ENCODE measurements at places on chromosomes 16 and 17. TPM values are rescaled to one million over a fixed set of nuclear protein-coding genes. Genes with fewer than 3 reads are reported as not detected.

Gene LRRC45
- 0.67 TPM for polyA plus RNA-seq

Gene CTRB2
- polyA plus RNA-seq = not detected

Gene SLC12A3
- polyA plus RNA-seq = 0.04 TPM

Gene ABCA10
- polyA plus RNA-seq = 34.7 TPM

Gene HOXB3
- polyA plus RNA-seq = 0.48 TPM

Gene SLC5A11
- polyA plus RNA-seq = not detected

Gene FZD2
- 5.3 TPM for polyA plus RNA-seq

Gene HSPB9
- polyA plus RNA-seq = 0.46 TPM

Gene TNS4
- polyA plus RNA-seq = not detected

DNA sequence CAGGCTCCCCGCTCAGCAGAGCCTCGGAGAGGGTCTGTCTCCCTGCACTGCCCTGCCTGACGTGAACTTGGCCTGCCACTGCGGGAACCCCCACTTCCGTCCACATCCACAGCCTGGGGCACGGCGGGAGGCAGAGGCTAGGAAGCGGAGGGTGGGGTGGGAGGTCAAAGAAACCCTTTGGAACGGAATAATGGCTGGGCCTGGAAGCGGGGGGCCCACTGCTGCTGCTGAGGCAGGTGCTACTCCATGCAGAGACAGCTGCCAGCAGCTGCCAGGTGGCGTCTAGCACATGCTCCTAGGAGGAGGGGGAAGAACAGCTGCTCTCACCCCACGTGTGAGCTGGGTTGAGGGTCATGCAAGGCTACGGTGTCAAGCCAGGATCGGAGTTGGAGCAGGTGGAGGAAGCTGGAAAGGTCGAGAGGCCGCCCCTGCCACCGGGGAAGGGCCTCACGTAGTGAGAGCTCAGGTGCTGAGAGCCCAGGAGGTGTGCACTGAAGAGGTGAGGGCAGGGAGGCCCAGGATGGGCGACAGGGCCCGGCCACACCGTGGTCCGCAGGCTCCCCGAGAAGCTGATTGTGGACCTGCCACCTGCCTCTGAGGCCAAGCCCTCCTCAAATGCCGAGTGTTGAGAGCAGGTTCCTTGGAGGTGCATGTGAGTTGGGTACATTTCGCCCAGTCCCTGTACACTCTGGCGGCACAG is 9.8 kb downstream of the FSCN2 start:
- H3K36me3 ChIP-seq = no peaks in the 10 kb centered on the region
- no peak overlapping the region for H3K4me3 ChIP-seq
- H3K27me3 ChIP-seq = no peaks in the 10 kb centered on the region
- no peak for DNase-seq
- no peak overlapping the region for H3K27ac ChIP-seq

DNA sequence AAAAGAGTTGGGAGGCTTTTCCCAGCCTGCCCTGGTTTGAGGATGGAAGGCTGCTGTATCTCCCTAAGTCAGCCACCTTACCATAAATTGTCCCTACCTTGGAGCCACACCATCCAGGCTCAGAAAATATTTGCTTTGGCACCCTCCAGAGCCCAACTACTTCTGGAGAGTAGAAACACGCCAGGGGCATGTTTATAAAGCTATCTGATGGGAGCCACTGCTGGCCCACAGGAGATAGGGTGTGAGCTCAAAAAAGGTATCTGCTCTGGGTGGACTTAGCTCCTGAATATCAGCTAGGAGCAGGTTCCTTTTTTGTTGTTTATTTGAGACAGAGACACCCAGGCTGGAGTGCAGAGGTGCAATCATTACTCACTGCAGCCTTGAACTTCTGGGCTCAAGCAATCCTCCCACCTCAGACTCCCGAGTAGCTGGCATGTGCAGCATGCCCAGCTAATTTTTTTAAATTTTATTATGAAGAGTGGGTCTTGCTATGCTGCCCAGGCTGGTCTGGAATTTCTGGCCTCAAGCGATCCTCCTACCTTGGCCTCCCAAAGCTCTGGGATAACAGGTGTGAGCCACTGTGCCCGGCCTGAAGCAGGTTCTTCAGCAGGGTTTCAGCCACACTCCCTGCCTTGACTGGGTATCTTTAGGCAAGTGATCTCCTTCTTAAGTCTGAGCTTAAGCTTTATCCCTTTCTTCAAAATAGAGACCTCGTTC is 147.1 kb downstream of the SALL1 start:
- H3K27ac ChIP-seq = no peak overlapping the region
- DNase-seq = no peak
- no peaks in the 10 kb centered on the region for H3K4me1 ChIP-seq
- no peaks in the 10 kb centered on the region for H3K27me3 ChIP-seq

DNA sequence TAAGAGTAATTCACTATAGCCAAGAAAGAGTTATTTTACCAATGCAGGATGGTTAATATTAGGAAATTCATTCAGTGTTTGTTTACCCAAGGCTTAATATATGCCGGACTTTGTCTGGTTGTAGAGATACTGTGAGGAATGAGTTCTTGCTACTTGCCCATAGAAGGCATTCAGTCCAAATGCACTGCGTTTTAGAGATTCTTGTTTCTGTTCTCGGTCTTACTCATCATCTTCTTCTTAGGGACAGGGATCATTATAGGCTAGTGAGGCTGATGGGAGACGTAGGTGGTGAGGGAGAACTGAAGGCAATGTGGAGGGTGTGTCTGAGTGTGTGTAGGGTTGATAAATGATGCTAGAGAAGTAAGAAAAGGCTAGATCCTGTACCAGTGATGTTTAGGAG is 90.7 kb downstream of the OR1D5 start:
- H3K4me3 ChIP-seq = no peak overlapping the region
- H3K4me1 ChIP-seq = no peaks in the 10 kb centered on the region
- H3K27ac ChIP-seq = no peak overlapping the region
- no peaks in the 10 kb centered on the region for H3K36me3 ChIP-seq
- no peak for DNase-seq
- H3K27me3 ChIP-seq = no peaks in the 10 kb centered on the region

- H3K27me3 ChIP-seq = no peaks in the 10 kb centered on the region
- no peak for DNase-seq
- no peaks in the 10 kb centered on the region for H3K4me1 ChIP-seq
- H3K4me3 ChIP-seq = no peak overlapping the region
- H3K36me3 ChIP-seq = no peaks in the 10 kb centered on the region
- H3K27ac ChIP-seq = no peak overlapping the region
Observed at GRCh38 chr17:62870030-62870541, 62.0 kb upstream of the MARCHF10 start.

- H3K27ac ChIP-seq = no peak overlapping the region
- no peaks in the 10 kb centered on the region for H3K36me3 ChIP-seq
- peaks cover 2% of the 10 kb centered on the region for H3K4me1 ChIP-seq
- peak; percentile 29 for DNase-seq
- no peaks in the 10 kb centered on the region for H3K27me3 ChIP-seq
Observed at GRCh38 chr16:70638814-70639792, 7.3 kb upstream of the IL34 start.

DNA sequence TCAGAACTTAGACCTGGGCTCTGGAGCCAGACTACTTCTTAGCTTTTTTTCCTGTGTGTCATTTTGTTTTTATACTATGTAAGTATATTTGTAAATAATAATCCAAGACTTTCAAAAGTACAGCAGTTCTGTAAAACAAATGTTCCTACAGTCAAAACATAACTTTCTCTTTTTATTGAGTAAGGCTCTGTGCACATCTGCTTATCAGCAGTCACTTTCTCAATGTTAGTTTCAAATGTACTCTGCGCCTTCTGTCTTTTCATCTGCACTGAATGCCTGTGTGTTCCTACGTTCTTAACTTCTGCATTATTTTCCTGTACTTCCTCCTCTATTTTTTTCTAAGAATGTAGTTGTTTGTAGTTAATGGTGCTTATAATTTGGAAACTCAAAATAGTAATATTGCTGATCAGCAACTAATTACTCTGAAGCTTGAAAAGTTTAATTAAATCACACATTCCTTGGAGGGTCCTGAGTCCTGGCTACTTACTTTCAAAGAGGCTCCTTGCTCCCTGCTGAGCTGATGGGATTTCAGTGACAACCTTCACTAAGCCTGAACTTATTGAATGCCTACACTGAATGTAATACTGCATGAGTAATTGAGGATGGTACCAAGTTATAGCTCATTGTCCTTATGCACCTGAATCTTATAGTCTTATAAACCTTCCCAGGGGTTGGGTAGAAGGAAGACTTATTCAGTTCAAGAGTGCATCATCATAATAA is 329.9 kb downstream of the KCNJ2 start:
- no peak for DNase-seq
- H3K36me3 ChIP-seq = no peaks in the 10 kb centered on the region
- H3K4me3 ChIP-seq = no peak overlapping the region
- H3K27me3 ChIP-seq = no peaks in the 10 kb centered on the region

DNA sequence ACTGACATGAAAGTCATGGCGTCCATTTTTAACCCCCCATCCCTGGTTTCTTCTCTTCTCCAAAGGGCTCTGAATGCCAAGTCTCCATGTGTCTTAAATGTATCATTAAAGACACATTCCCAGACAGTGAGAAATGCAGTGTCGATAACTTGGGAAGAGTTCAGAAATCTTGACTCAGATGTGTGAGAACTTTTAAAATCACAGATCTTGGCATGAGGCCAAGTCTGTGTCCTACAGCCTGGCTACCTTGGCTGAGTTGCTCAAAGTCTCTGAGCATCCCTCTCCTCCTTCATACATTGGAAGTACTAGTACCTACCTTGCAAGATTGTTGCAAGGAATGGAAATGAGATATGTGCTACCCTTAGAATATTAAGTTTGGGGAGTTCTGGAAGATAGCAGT is 1046.5 kb upstream of the RBFOX1 start:
- no peaks in the 10 kb centered on the region for H3K4me1 ChIP-seq
- H3K4me3 ChIP-seq = no peak overlapping the region
- no peaks in the 10 kb centered on the region for H3K36me3 ChIP-seq
- DNase-seq = no peak

DNA sequence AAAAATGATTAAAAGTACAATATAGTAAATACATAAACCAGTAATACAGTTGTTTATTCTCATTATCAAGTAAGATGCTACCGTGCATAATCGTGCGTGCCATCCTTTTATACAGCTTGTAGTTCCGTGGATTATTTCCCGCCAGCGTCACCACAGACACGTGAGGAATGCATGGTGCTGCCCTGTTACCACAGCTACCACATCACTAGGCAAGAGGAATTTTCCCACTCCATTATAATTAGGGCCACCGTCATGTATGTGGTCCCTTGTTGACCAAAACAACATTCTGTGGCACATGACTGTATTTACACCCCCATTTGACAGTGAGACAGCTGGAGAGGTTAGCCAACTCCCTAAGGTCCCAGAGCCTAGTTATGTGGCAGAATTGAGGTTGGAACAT is 30.5 kb upstream of the LGALS9 start:
- H3K27ac ChIP-seq = no peak overlapping the region
- H3K4me3 ChIP-seq = no peak overlapping the region
- H3K36me3 ChIP-seq = no peaks in the 10 kb centered on the region

- no peak for DNase-seq
- H3K36me3 ChIP-seq = no peaks in the 10 kb centered on the region
- H3K4me1 ChIP-seq = no peaks in the 10 kb centered on the region
- H3K27me3 ChIP-seq = no peaks in the 10 kb centered on the region
- no peak overlapping the region for H3K27ac ChIP-seq
- H3K4me3 ChIP-seq = no peak overlapping the region
Observed at GRCh38 chr17:31815212-31815730, 43.8 kb downstream of the COPRS start.

DNA sequence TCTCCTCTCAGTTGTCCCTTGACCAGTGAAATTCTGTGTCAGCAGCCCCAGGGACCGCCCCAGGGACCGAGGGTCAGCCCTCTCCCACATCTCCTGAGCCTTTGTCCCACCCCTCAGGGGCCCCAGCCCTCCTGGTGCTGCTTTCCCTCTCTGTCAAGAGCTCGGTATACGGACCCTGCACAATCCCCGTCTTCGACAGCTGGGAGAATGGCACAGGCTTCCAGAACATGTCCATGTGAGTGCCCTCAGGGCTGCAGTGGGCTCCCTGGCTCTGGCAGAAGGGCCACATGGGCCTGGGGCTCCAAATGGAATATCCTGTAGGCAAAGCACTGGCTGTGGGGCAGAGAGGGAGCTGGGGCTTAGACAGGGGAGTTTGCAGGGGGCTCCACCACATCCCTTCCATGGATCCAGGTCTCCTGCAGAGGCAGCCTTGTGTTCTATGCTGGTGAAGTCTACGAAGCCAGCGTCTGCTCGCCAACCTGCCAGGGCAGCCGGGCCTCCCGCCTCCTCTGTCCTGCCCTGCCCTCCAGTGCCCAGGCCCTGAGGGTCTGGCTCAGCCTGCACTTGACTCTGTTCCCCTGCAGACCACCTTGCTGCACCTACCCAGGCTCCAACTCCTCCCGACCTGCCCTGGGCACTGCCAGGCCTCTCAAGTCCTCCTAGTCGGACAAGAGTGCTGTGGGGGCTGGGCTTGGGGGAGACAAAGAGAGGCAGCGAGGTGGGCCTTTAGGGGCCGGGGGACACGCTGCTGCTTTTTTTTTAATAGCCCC is 28.0 kb downstream of the ADGRG5 start:
- H3K4me3 ChIP-seq = no peak overlapping the region
- H3K36me3 ChIP-seq = no peaks in the 10 kb centered on the region

GRCh38 chr17:1965556-1966273 is 59.4 kb downstream of the RTN4RL1 start:
- no peaks in the 10 kb centered on the region for H3K4me1 ChIP-seq
- no peak overlapping the region for H3K4me3 ChIP-seq
- H3K27me3 ChIP-seq = no peaks in the 10 kb centered on the region
- no peak for DNase-seq
- H3K36me3 ChIP-seq = no peaks in the 10 kb centered on the region

DNA sequence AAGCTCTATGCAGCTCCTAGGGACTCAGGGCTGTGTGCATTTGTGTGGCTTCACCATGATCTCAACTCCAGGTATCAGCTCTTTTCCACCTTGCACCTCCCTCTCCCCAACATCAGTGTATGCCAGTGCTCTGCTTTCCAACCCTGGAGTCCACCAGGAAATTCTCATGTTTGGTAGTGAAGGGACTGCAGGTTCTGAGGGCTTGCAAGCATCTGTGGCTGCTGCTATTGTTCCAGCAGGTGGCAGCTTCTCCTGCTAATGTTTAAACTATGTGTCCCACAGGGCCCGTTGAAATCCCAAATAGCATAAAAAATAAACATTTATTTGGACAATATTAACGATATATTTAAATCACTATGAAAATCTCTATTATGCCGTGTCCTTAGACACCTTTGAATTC is 82.0 kb downstream of the RGS9 start:
- H3K27me3 ChIP-seq = no peaks in the 10 kb centered on the region
- no peaks in the 10 kb centered on the region for H3K36me3 ChIP-seq
- H3K4me1 ChIP-seq = no peaks in the 10 kb centered on the region
- no peak overlapping the region for H3K27ac ChIP-seq

- peak overlapping the region; percentile 9 for H3K4me3 ChIP-seq
- H3K4me1 ChIP-seq = peaks cover 1% of the 10 kb centered on the region
- no peak for DNase-seq
Observed at GRCh38 chr16:54284319-54284930, 2.2 kb downstream of the IRX3 start.

GRCh38 chr16:76696876-76697275 is 419.7 kb downstream of the CNTNAP4 start:
- H3K4me3 ChIP-seq = no peak overlapping the region
- no peak overlapping the region for H3K27ac ChIP-seq
- no peaks in the 10 kb centered on the region for H3K27me3 ChIP-seq
- DNase-seq = no peak

DNA sequence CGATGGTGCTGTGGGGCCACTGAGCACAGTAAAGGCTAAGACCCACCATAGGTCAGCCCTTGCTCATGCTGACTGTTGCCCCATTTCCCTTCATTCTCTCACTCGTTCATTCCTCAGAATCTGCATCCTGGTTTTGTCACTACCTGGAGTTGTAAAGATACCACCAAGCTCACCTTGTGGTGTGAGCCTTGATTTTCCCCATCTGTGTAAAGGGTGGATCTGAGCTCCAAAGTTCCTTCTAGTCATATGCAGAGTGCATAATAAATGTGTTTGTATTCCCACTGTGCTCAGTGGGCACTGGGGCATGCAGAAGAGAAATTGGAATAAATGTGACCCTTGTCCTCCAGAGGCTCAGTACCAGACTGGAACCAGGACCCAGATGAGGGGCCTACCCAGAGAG is 35.2 kb upstream of the MEOX1 start:
- H3K4me3 ChIP-seq = no peak overlapping the region
- no peaks in the 10 kb centered on the region for H3K36me3 ChIP-seq
- H3K4me1 ChIP-seq = no peaks in the 10 kb centered on the region
- no peak overlapping the region for H3K27ac ChIP-seq
